ENCODE measurements at places on chromosomes 13 and 19.

DNA sequence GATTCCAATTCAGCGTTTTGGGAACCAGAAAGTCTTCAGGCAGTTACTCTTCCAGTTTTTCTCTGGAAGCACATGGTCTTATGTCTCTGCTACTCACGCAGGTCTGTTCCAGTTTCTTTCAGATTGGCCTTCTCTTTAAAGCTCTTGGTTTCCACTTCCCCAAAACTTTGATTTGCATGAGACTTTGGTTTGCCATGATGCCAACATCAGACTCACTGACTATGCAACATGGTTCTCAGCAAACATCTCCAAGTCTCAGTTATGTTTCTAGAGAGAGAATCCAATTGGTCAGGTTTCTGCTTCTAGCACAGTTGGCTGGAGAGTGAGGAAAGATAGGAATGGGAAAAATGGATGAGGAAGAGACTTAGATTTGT, 3.1 kb downstream of the AKAP11 start:
- no peak for DNase-seq

- peak; percentile 83 for DNase-seq
These were observed 9.1 kb downstream of the MAST1 start for GRCh38 chr19:12847159-12848139.

GRCh38 chr19:6693681-6694080, 23.7 kb upstream of the TNFSF14 start:
- no peak for DNase-seq

- peak; percentile 24 for DNase-seq
These were observed 52.7 kb downstream of the TRPM4 start for GRCh38 chr19:49210108-49210900.

DNA sequence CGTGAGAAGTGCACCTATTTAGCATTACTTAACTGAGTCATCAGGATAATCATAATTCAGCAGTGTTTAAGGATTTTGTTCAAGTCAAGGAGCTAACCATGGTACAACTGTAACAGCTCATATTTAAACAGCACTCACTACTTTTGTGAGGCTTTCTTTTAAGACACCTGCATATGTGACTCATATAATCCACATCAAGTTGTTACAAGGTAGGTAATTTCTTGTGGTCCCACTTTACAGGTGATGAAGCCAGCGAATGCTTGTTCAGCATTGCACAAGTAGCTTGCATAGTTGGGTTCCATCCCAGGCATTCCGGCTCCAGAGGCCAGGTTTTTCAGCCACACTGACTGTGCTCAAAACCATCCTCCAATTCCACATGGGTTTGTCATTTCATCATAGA, 569.2 kb downstream of the MYO16 start:
- DNase-seq, result no peak

DNA sequence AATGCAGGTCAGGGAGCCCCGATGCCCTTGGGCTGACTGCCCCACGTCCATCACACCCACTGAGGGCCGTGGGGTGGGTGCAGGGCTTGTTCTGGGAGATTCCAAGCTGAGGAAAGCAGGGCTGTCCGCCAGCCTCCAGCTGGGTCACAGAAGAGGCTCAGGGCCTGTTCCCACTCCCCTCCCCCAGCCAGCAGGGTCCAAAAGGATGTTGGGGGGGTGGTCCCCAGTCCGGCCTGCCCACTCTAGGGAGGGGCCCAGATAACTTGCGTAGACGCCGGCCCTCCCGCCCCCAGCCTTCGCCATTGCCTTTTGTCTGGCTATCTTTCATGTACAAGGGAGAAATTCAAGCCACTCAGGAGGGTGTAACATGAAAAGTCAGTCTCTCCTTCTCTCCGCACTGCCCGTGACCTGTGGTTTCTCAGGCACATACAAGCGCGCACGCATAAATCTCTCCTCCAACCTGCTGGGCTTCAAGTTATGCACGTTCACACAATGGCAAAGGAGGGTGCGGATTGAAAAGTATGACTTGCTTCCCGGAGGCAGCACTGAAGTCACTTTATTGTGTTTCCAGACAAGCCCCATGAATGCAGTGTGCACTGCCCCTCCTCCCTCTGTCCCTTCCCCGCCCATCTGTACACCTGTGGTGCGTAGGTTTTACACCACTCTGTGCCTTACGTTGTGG, 20.2 kb downstream of the CARM1 start:
- no peak for DNase-seq

DNA sequence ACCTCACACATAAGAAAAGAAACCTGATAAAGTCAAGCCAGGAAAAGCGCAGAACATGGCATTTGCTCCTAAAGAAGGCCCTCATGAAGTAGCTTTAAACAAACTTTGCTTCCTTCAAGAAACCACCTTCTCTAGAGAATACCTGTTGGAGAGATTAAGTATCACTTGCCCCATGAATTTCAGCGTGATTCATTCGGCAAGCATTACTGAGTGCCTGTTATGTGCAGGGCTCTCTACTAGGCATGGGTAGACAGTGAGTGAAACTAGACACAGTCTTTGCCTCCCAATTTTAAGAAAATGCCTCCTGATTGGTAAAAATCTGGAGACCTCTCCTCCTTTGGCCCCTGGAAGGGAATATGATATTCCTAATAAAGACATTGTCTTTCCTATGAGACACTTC, 475.8 kb upstream of the NBEA start:
- no peak for DNase-seq

- DNase-seq, result peak; percentile 10
These were observed 7.1 kb downstream of the ARHGAP45 start for GRCh38 chr19:1073956-1074517.

GRCh38 chr13:35874704-35875103, 256.5 kb downstream of the DCLK1 start:
- DNase-seq, result no peak

- no peak for DNase-seq
These were observed 600 bp upstream of the ZNF226 start for GRCh38 chr19:44164327-44164672.

DNA sequence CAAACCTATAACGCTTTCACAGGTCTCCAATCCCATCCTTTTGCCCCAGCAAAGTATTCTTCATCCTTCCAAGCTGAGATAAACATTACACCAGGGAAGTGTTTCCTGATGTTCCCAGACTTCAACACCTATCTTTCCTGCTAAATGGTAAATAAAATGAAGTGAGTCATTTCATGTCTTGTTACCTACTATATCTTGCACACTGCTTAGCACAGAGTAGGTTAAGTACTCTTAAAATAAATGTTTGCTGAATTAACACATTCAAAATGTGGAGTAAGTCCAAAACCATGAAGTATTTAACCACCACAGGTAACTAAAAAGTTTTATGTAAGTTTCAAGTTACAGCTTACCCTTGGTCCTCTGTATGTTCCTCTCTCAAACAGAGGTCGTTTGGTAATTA, 3.4 kb downstream of the RBM26 start:
- DNase-seq, result no peak

GRCh38 chr13:109517517-109517916, 268.9 kb downstream of the IRS2 start:
- DNase-seq, result no peak

GRCh38 chr13:25109341-25109740, 13.4 kb downstream of the PABPC3 start:
- DNase-seq, result no peak

DNA sequence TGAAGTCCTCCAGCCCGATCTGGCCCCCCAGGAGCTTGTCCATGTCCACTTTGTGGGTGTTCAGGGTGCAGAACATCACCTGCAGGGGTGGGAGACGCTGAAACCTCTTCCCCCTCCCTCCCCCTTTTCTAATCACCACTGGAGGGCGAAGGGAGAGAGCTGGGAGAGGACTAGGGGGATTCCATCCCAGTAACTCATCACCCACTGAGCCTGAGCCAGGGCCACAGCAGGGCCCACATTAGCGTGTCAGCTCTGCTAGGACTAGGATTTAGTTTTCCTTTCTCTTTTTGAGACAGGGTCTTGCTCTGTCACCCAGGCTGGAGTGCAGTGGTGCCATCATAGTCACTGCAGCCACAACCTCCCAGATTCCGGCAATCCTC, 5.5 kb upstream of the PTGER1 start:
- no peak for DNase-seq

GRCh38 chr19:35194012-35194984, 34.2 kb downstream of the FAM187B start:
- DNase-seq, result no peak

DNA sequence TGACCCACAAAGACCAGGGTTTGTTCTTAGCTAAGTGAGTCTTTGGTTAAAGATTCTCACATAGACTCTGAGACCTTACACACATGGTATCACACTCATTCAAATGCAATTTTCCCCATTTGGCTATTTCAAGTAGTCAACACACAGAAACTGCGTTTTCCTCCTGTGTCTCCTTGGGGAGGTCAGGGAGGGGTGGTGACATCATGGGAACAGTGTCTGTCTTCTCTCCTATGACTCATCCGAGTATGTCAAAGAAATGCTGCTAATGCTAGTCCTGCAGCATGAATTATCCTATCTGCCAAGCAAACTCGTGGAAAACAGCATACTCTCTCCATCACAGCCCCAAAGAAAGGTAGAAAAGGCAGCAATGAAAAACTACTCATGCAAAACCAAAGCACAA, 100.2 kb downstream of the ENOX1 start:
- DNase-seq, result no peak

DNA sequence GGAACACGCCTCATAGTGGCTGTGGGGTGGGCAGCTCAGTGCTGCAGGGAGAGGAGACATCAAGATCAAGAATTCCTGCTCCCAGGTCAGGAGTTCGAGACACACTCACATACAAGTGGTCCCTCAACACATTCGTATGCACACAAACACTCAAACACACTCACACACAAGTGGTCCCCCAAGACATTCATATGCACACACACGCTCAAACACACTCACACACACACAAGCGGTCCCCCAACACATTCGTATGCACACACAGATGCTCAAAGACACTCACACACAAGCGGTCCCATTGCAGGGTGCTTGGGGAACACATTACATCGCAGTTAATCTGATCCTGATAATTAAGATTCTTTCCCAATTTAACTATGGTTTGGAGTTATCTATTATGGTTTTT, 28.2 kb downstream of the FCGBP start:
- no peak for DNase-seq

DNA sequence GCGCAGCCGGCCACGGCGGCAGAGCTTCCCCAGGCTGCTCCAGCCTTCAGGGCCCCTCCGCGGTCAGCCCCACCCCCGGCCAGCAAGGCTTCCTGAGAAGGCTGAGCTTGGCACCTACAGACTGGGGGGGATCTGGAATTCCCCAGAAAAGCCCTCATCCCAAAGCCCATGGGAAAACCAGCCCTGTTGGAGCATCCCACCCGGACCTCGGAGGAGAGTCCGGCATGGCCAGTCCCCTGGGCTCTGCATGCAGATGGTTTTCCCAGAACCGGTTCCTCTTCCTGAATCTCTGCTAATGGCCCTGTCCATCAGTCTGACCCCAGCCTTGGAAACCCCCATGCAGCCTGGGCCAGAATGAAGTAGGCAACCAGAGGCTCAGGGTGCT, 10.3 kb downstream of the RASA3 start:
- DNase-seq, result no peak

DNA sequence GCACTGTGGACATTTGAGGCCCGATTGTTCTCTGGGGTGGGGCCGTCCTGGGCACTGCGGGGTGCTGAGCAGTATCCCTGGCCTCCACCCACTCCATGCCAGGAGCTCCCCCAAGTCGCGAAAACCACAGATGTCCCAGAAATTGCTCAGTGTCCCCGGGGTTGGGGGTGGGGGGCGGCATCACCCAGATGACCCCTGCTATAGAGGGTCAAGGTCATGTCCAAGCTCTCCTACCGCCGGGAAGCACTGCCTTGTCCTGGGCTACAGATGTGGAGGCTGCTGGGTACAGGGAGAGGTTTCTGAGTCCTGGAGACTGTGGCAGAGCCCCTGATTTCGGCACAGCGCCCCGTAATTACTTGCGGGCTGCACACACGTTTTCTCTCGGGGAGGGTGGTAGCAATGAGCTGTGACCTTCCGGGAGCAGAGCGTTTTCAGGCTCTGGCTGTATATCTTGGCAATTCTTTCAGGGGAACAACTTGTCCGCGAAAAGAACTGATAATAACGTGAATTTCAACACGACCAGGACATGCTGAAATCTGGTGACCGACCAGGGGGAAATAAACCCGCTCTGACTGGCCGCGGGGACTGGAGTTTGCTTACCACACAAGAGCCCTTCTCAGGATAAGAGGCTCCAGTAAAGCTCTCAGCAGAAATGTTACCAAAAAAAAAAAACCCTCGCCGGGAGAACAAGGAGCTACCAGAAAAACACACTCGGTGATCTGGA, 68.1 kb downstream of the GNG7 start:
- no peak for DNase-seq

GRCh38 chr13:36981156-36981743, 17.9 kb downstream of the ALG5 start:
- no peak for DNase-seq

GRCh38 chr19:33394006-33394722, 20.7 kb downstream of the CEBPG start:
- no peak for DNase-seq

DNA sequence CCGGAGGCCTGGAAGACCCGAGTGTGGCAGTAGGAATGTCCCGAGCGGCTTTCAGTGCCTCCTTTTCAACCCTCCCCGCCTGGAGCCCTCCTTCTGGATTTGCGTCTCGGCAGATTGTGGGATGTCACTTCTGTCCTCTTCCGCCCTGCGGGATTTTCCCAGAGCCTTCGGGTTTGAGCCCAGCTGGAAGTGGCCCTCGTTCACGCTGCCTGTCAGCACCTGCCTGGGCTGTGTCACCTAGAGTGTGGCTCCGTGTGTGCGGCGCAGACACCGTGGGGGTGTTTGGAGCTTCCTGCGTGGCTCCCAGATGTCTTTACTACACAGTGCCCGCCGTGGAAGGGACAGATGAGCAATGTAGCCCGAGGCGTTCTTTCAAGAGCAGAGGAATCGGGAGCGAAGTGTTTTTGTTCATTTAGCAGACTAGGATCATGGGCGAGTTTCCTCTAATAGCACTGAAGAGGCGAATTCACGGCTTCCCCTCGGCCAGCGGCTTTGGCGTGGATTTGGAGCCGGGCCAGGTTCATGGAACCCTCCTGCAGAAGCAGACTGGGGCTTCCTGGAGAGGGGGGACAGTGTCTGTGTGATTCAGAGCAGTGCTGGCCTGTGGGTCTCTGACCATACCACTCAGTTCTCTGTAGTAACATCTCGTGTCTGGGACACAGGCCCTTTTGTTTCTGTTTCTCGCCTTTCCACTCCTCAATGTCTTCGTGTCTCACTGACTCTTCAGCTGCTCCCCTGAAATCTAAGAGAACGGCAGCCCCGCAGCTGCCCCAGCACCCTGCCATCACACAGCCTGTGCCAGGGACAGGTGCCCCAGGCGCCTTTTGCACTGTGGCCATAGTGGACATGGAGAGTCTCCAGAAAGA, 68.0 kb downstream of the KDM4B start:
- DNase-seq, result no peak

DNA sequence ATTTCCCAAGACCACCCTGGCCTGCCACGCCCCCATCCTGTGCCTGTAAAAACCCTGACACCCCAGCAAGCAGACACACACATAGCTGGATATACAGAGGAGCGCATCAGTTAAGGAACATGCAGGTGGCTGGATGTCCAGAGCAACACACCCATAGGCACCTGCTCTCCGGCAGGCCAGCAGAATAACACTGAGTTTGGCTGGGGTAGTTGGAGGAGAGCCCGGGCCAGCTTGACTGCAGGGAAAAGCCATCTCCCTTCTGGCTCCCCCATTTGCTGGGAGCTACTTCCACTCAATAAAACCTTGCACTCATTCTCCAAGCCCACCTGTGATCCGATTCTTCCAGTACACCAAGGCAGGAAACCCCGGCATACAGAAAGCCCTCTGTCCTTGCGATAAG, 8.9 kb downstream of the RASL11A start:
- DNase-seq, result no peak
